ENCODE measurements at places on chromosomes 3 and 15.
A peak's percentile ranks its signal among the peaks of the same experiment; 100 is the strongest.

DNA sequence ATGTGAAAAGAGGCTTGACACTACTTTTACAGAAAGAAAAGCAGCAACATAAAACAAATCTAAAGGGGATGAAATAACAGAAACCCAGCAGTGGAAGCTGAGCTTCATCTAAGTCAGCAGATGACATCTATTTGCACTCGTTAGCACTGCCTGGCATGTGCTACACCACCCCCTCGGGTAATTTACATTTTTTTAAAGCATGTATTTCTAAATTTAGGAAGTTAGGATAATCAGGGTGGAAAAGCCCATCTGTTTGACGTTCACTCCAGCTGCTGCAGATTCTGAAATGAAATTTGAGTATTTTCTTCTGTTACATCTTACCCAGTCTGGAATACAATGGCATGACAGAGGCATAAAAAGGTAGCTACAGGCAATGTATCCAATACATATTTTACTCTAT lies 20.7 kb downstream of the IGSF11 start:
- no peak for DNase-seq

GRCh38 chr3:119571688-119572087 lies 7.6 kb upstream of the ADPRH start:
- no peak for DNase-seq

DNA sequence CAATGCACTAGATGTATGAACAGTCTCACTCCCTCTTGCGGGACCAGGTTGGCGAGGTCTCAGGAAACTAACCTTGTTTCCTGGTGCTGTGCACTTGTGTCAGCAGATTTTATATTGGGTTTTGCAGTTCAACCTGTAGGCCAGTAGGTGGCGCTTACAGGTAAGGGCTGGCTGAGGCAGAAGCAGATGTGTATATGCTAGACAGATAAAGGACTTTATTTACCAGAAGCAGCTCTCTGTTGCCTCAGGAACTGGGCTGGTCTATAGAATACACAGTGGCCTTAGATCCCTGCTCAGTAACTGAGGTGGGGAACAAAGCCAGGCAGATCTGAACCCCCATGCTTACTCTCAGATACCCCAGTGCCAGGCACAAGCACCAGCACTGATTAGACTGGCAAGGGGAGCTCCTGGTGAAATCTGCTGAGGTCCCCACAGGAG lies 296.8 kb downstream of the DOCK3 start:
- DNase-seq = peak; percentile 56

- DNase-seq = no peak
These were observed 25.7 kb upstream of the GOLIM4 start for GRCh38 chr3:168121184-168122017.

- DNase-seq = no peak
These were observed 23.7 kb downstream of the TPRA1 start for GRCh38 chr3:127566833-127567232.

- DNase-seq = no peak
These were observed 124.4 kb downstream of the B3GALNT1 start for GRCh38 chr3:160980740-160981139.

DNA sequence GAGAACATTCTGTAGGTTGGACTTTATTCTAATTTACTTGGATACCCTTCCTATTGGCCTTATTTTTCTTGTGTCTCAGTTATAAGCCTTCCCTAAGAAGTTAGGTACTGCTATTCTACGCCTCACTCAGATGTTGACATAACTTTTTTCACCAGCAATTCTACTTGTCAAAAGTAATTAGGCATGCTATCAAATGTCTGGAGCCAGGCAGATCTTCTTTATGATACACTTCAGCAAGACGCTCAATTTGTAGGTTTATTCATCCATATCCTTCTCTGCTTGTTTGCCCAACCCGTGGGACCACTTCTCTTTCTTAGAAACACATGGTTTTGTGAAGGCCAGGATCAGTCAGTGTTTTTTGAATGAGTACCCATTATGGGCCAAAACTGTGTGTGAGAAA lies 36.2 kb upstream of the COL8A1 start:
- DNase-seq = no peak

GRCh38 chr3:135803028-135803692 lies 162.4 kb upstream of the PPP2R3A start:
- no peak for DNase-seq

- DNase-seq = no peak
These were observed 8.3 kb upstream of the MTMR10 start for GRCh38 chr15:30999729-31000128.

DNA sequence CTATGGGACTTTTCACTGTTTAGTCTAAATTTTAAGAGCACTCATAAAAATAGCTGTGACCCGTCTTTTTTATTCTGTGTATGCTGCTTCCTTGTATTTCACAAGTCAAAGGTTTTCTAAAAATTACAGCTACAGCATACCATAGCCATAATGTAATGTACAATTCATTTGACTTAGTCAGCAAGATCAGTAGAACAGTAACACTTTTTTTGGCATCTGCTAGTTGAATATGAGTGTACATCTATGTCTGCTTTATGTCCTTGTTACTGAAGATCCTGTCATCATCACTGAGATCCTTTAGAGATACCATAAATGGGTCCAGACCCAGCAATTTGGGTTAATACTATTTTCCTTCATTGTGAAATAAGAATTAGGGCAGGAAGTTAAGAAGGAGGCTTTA lies 42.2 kb downstream of the CMSS1 start:
- no peak for DNase-seq

GRCh38 chr3:168511428-168512014 lies 415.8 kb upstream of the GOLIM4 start:
- no peak for DNase-seq

DNA sequence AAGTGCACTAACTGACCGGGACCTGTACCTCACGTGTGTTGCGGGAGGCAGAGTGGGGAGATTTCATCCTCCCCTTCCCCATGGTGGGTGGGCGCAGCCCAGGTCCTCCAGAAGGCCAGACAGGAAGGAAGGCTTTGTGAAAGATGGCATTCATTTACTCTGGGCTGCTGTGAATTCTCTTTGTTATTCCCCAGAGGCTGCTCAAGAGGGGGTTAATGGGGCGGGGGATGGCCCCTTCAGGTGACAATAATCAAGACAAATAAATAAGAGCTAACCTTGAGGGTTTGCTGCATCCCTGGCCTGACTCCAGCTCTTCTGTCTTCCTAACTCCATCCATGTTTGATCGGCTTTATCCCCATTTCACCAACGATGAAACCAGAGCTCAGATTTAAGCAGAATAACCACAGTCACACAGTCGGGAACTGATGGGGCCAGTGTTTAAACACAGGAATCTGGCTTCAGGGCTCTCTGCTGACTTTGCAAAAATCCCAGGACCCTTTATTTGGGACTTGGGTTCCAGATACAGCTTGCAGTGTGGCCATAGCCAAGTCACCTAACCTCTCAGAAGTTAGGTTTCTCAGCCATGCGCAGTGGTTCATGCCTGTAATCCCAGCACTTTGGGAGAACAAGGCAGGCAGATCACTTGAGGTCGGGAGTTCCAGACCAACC lies 16.5 kb downstream of the PIF1 start:
- DNase-seq = no peak

DNA sequence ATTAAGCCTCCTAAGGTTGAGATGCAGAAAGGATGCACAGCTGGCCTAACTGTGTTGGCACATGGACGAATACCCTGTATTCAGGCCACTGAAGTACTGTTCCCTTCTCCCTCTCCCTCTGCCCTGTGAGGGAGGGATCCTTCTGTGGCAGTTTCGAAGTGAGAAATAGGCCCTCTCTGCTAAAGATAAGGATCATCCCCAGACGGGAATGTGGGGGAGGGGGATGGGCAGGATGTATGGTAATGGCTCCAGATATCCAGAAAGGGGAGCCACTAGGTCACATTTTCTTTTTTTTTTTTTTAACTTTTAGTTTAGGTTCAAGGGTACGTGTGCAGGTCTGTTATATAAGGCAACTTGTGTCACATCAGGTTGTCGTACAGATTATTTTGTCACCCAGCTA lies 463.1 kb downstream of the TBL1XR1 start:
- no peak for DNase-seq

DNA sequence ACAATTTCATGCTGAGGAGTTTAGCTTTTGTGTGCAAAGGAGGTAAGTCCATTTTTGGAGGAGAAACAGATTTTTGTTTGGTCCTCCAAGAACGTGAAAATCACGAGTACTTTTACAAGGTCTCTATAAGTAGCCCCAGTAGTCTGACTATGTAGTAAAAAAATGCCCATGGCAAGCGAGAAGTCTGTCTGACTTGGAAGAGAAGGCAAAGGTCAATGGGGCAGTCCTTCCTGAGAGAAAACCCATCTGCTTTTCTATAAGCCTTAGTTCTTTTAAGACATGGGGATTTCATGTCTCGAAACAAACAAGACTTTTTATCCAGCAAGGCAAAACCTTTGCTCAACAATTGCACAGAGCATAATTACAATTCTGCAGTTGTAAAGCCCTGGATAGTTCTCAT lies 183.2 kb downstream of the GAP43 start:
- no peak for DNase-seq

- DNase-seq = no peak
These were observed 12.8 kb upstream of the UTS2B start for GRCh38 chr3:191343115-191343514.

GRCh38 chr3:163033652-163034051 lies 1537.0 kb downstream of the OTOL1 start:
- DNase-seq = no peak

GRCh38 chr15:34942363-34942762 lies 27.2 kb downstream of the AQR start:
- no peak for DNase-seq

DNA sequence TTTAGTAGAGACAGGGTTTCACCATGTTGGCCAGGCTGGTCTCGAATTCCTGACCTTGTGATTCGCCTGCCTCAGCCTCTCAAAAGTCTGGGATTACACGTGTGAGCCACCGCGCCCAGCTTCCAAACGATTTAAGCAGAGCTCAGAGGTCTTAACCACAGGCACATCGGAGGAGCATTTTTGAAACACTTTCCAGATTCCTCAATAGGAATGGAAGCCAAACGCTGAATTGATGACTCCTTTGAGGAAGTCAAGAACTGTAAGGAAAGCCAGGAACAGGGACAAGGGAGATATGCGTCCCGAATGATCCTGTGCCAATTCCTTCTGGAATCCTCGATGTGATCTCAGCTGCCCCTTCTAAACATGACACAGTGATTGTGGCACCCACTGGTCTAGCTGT lies 40.0 kb downstream of the TRH start:
- DNase-seq = no peak

- DNase-seq = no peak
These were observed 50.3 kb downstream of the SYNPR start for GRCh38 chr3:63328365-63328764.

- DNase-seq = no peak
These were observed 110.5 kb upstream of the STT3B start for GRCh38 chr3:31422237-31422636.

- DNase-seq = no peak
These were observed 524.8 kb upstream of the TBL1XR1 start for GRCh38 chr3:177721864-177722785.

DNA sequence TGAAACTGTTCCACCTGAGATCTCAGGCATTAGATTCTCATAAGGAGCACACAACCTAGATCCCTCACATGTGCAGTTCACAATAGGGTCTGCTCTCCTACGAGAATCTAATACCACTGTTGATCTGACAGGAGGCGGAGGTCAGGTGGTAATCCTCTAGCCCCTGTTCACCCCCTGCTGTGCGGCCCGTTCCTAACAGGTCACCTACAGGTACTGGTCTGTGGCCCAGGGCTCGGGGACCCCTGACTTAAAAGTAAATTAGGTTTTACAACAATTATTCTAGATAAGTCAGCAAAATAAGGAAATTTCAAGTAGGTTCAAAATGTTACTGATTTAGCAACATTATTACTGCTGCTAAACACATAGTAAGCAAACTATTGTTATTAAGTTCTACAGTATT lies 58.2 kb downstream of the CFAP20DC start:
- no peak for DNase-seq

DNA sequence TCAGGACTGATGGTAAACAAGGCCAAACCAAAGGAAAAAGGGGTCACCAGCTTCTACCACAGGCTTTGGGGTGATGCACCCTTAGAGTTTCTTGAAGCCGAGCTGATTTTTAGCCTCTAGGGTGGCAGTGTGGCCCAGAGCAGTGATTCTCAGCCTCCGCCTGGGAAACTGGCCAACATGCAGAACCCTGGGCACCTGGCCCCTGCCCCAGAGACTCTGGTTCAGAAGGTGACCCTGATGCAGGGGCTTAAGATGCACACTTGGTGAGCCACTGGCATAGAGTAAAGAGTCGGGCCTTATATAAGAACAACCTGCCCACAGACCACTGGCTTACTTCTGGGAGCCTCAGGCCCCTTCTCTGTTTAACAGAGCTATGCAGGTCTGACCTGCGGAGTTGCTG lies 44.5 kb downstream of the SYNM start:
- no peak for DNase-seq

DNA sequence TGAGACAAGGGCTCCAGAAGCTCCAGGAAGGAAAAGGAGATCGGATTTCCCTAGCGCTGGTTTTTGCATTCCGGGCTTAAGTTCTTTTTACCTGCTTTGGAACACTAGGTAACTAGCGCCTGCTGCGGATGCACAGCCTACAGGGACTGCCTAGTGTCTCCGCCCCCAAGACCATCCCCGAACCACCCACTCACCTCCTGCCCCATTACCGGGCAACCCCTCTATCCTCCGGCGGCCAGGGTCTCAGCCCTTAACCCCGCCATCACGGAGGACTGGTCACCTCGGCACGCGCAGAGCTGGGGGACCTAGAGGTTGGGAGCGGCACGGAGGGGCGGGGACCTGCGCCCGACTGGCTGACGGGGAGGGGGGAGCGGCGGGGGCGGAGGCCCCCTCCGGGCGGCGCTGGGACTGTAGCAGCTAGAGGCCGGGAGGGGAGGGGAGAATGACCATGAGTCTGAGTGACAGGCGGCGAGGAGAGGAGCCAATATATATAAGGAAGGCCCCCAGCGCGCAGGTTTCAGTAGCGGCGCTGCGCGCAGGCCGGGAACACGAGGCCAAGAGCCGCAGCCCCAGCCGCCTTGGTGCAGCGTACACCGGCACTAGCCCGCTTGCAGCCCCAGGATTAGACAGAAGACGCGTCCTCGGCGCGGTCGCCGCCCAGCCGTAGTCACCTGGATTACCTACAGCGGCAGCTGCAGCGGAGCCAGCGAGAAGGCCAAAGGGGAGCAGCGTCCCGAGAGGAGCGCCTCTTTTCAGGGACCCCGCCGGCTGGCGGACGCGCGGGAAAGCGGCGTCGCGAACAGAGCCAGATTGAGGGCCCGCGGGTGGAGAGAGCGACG lies at the start of gene DLL4:
Gene DLL4 (plus strand): TSS at position 520 of the 839 bp plus-strand sequence. CDS start 329 bp downstream, outside the sequence.
- peak; percentile 51 for DNase-seq

DNA sequence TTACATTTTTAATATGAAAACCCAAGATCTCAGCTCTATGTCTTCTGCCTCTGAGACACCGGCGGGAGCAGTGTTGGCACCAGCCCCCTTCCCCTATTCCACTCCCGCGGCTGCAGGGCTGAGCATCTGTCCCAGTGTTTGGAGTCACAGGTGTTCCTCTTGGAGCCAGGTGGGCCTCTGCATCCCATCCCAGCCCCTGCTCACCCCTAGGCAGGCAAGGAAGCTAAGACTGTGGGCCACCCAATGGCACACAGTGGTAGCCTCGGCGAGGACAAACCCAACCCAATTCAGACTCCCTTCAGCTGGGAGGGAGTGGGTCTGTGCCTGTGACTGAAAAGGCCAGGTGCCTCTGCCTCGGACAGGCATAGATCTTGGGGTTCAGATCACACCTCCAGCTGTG lies 3.1 kb downstream of the CHST13 start:
- DNase-seq = no peak

GRCh38 chr3:193767353-193768069 lies 174.5 kb downstream of the OPA1 start:
- no peak for DNase-seq

- no peak for DNase-seq
These were observed 67.2 kb downstream of the EIF4E3 start for GRCh38 chr3:71657831-71658530.

- no peak for DNase-seq
These were observed 62.7 kb upstream of the CCR4 start for GRCh38 chr3:32888739-32889138.
